ENCODE measurements at places on chromosomes 2 and 18.

- no peak for DNase-seq
Measured at GRCh38 chr2:235135195-235135965, 183.6 kb downstream of the SH3BP4 start.

GRCh38 chr2:38147333-38148121, 71.6 kb upstream of the CYP1B1 start:
- DNase-seq: no peak

DNA sequence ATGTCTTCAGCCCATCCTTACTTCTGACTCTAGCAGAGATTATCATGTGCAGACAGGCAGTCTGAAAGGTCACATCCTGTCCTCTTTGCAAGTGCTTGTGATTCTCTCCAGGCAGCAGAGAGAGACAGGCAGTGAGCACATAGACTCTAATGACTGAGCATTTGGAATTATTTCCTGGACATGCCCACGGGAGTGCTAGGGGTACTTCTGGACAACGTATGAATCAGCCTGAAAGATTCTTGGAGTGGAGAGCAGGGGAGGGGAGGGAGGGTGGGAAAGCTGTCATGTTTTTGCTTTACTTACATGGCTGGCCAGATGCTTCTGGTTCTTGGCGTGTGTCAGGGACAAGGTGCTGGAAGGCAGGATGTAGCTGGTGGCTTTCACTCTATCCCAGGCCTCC, 150.6 kb downstream of the RIF1 start:
- peak; percentile 19 for DNase-seq

GRCh38 chr18:12679183-12679786, 21.4 kb upstream of the SPIRE1 start:
- DNase-seq: no peak

DNA sequence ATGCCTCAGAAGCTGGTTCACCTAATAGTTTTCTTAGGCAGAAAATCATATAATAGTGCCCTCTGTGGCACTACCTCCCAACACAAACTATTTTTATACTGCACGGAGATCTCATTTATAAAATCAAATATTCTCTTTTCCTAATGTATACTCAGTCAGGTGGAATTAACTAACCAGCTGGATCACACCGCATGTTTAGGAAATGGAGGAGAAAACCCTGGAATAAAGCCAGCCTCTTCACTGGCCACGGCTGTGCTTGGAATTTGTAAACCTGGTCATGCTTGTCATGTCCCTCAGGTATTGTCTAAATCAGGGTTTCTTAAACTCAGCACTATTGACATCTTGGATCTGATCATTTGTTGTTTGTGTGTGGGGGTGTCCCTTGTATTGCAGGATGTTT, 85.6 kb downstream of the DOCK10 start:
- DNase-seq: no peak

DNA sequence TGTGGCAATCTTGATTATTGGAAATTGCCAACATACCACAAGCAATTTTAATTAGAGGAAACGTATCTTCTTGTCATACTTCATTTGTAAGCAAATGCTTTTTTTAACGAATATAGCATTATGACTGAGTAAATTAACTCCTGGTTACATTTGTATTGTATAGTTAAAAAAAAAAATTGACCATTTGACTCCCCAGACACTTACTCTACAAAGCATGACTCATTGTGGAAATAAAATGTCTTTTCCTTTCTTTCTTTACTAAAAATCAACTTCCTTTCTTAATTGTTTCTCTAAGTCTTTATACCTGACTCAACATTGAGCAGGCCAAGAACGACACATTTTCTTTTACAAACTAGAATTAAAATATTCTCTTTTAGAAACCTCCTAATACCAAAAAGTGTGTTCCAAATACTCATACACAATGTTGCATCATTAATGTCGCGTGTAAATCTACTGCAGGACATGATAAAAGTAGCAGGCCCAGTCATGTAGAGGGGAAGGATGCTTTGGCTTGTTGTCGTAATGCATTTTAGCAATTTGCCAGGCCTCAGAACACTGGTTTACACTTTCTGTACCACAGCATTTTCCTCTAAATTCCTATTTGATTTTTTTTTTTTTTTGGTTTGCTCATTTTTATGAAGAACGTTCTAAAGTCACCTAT, 349.6 kb upstream of the KCNH7 start:
- DNase-seq: no peak

- no peak for DNase-seq
Measured at GRCh38 chr2:20455076-20455587, 8.3 kb downstream of the RHOB start.

GRCh38 chr2:238220892-238221521, 17.5 kb upstream of the ILKAP start:
- DNase-seq: peak; percentile 45

GRCh38 chr2:47056374-47056773, 98.7 kb downstream of the STPG4 start:
- no peak for DNase-seq

GRCh38 chr2:64448041-64448426, 5.9 kb upstream of the LGALSL start:
- no peak for DNase-seq

DNA sequence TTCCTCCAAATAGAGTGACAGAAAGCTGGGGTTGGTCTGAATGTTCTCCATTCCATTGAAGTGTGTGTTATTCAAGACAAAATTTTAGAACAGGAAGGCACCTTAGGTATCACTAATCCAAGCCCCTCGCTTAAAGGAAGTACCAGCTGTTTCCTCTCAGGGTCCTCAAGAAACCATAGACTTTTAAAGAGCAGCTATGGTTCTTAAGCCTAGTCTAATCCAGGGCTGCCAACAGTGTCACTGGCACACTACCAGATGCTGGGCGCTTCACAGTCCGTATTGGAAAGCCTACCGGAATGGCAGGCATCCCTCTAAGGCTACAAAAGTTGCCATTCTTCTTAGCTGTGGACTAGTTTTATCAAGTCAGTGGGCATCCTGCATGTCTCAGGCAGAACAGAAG, 1.9 kb downstream of the NEMP2 start:
- DNase-seq: no peak

GRCh38 chr2:8682719-8683667, 1.1 kb downstream of the ID2 start:
- DNase-seq: no peak

DNA sequence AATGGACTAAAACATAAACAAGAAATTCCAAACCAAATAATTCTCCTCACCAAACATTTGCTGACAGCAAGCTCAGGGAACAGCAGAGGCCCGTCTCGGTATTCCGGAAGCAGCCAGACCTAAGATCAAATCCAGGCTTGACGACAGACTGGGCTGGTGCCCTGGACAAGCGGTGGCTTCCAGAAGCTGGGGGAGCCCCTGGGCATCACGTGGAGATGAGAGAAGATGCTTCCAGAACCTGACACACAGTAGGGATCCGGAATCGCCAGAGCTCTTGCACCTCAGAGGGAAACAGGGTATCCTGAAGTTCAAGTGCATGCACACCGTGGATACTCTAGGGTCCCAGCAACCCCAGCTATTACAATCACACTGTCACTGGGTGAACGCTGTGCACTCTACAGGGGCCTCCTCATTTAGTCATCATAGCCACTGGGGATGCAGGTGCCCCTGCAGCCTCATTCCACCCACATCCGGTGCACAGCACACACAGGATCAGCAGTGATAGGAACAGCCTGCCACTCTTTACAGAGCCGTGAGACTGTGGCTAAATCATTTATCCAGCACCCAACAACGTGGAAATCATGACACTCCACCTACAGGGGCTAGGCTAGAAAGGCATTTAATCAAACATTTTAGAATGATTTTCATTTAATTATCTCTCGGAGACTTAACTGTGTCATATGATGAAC, 102.6 kb downstream of the HDAC4 start:
- DNase-seq: no peak

GRCh38 chr18:8366656-8367055, 242.6 kb upstream of the RAB12 start:
- DNase-seq: no peak

- DNase-seq: no peak
Measured at GRCh38 chr2:25165992-25166875, 2.1 kb downstream of the POMC start.

DNA sequence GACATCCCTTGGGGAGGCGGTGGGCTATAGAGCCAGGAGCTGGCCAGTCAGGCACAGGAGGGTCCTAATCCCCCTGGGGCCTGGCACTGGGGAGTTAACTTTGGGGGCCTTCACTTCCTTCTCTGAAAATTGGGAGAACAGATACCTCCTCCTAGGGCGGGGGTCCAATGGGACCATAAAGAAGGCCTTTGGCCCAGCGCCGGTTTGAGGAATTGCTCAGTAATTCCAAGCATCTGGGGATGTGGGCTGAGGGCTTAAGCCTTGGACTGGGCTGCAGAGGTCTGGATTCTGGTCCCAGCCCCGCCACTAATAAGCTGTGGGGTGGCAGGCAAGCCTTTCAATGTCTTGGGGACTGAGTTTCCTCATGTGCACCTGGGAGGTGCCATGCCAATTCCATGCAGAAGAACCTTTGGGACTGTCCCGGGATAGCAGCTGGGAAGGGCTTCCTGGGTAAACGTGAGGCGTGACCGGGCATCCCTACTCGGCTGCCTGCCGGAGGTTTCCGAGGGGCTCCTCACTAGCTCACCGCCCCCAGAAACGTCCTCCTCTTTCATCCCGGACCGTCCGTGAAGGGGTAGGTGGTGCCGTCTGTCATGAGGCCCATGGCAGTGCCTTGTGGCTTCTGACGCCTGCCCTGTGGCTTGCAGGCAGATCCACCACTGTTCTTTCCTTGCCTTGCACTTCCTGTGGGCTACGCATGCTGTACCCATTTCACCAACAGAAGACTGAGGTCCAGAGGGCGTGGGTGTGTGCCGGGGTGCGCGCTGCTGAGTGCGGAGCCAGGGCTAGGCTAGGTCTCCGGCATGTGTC, 67.4 kb upstream of the HPCAL1 start:
- DNase-seq: no peak

DNA sequence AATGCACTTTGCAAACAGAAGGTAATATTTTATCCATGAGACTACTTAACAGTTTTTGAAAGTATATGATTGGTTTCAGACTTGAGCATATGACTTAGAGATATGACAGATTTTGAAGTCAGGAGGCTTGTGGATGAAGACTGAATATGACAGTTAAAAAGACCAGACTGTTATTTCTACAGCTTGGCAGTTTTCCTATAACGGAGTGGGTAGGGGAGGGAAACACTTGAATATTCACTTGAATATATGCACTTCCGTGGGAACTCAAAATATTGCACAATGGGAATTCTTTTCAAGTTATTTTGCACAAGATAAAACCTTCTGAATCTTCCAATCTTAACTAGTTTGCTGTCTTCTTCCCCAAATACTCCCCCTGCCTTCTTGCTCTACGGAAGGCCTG, 64.6 kb upstream of the ACKR3 start:
- no peak for DNase-seq

- no peak for DNase-seq
Measured at GRCh38 chr2:241719093-241719492, 15.3 kb upstream of the D2HGDH start.

GRCh38 chr18:48554610-48555400, 16.0 kb downstream of the CTIF start:
- no peak for DNase-seq

DNA sequence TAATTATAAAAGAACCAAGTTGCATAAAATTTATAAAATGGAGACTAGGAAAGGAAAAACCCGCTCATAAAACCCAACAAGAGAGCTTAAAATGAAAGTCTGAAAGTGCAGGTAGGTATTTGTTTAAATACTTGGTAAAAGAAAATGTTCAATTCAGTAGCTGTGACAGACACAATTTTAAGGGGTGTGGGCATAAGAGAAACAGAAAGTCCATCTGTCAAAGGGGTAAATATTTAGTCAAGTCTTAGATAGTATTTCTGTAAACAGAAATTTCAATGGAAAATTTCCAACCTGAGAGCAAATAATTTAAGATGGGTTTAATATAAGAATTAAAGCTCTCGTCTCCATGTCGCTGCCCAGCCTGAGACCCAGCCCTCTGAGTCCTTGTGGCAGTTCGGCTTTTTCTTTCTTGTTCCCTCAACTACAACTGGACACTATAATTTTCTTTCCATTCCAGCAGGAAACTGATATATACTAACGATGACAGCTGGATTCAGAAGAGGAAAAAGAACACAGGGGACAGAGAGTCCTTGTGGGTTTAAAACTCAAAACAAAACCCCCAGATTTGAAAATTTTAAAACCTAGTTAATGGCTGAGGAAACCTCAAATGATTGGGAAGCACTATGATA, 88.0 kb upstream of the ZFP36L2 start:
- no peak for DNase-seq

DNA sequence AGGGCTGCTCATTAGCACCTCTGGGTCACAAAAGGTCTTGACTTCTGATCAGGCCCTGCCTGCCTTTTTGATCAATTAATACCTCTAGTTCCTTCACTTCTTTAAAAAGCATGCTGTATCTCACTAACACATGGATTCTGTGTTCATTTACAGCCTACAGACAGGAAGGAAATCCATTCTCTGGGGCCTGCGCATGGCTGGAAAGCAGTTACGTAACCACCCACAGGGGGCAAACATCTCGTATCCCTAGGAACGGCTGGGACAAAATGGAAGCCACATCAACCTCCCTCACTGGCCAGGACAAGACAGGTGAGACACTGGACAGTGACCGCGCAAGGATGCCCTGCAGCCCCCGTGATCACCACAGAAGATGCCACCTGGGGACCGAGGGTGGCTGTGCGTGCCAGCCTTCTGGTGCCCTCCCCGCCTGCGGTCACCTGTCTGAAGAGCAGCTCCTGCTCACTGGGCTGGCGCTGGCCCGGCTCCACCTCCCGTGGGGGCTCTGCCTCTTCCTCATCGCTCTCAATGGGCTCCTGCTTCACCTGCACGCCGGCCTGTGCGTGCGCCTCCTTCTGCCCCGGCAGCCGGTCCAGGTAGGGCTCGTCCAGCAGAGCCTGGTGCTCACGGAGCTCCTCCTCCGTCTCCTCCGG, 266.9 kb downstream of the TWIST2 start:
- DNase-seq: no peak

DNA sequence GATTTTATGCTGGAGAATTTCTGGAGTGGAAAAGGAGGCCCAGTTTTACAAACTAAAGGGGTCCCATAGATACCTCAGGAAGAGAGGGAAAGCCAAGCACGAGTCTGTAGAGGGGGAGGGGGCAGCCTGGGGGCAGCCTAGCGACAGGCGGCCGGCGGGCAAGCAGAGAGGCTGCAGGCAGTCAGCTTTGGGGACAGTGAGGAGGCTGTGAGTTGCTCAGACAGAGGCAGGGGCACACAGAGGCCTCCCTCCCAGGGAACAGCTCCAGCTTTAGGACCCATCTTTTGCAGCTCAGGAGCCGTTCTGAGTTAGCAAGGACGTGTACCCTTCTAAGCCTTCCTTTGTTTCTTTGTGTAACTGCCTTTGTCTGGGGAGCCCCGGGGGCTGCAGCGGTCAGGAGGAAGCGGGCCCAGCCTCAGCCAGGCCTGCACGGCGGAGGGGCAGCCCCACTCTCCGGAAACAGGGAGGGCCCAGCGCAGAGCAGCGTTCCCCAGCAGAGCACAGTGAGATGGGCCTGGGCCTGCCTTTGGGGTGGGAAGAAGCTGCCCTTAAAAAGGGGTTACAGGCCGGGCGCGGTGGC, 41.1 kb upstream of the RALBP1 start:
- no peak for DNase-seq
